ENCODE measurements at places on chromosomes 4 and X. TPM values are rescaled to one million over a fixed set of nuclear protein-coding genes. Genes with fewer than 3 reads are reported as not detected.

DNA sequence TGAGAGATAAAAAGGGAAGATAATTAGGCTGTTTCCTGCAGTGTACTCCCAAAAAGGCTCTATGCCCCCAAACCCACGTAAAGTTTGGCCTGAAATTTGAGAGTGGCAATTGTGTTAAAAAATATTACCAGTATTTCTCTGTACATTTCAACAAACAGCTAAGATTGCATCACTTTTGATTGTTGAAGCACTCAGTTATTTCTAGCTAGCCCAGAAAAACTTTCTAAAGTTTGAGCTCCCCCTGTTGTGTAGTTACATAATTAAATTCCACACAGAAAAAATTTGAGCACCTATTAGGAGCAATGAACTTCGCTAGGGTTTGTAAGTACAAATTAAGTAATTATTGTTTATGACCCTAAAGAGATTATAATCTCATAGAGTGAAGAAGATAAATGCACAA lies 109.4 kb downstream of the DLG3 start:
- no peak for DNase-seq

DNA sequence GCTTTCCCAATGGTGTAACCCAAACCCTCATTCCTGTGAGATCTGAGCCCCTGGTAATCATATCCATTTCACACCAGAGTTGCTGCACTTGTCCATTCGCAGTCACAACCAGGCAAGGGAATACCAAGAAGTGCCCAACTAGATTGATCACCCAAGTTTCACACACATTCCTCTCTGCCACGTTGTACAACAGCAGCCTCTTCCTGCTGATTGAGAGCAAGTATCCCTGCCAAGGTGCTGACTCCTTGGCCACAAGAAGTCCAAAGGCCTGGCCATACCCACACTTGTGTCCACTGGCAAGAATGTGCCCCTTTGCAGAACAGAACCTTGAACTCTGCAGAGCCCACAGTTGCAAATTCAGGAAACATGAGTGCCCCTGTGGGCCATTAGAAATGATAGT lies 6.5 kb upstream of the ACOT9 start:
- DNase-seq: no peak

DNA sequence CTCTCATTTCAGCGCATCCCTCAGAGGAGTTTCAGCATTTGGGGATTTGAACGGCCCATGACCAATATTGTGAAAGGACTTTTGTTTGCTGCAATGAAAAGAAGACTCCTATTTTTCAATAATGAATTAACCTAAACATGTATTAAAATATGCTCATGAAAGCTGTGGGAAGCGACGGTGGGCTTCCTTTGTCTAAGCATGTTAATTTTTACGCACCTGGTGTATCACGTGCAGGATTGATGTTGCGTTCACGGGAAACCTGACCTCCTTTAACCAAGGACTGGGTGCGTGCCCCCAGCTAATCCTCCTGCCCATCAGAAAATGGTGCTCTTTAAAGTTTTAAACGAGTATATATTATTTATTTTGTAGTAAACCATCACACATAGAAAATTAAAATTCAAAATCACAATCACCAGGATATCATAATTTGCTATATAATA lies 590 bp upstream of the CCDC110 start:
- DNase-seq: no peak

DNA sequence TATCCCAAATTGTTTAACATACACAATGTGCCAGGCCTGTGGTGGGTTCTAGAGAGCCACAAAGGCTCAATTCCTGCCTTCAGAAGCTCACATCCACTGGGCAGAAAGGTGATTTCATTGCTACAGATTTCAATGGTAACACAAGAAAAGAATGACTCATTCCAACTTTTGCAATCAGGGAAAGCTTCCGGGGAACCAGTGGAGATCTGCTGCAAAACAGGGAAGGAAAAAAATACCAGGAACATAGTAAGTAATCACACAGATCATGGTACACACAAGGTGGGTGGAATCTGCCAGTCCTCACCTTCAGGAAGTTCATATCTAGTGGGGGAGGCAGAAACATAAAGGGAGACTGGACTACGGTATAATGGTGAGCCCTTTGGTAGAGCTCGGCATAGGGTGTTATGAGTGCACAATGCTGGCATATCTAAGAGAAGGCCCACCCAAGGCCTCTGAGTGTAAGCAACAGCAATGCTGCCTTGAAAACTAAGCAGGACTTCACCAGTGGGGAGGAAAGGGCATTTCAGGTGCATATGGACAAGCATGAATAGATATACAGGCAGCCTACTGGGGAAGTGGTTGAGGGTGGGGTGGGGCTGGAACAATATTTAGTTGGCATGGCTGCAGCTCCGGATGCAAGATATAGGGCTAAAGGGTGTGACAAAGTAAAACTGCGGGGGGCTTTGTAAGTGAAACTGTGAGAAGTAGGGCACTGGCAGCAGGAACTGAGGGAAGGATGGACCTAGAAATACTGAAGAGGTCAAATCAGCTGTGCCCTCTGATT lies 24.2 kb downstream of the GPRIN3 start:
- DNase-seq: peak; percentile 72

GRCh38 chr4:60581919-60582536 lies 618.1 kb upstream of the ADGRL3 start:
- DNase-seq: no peak

The TRIML2 gene
- total RNA-seq: not detected

GRCh38 chrX:111778591-111778990 lies 97.4 kb upstream of the TRPC5OS start:
- no peak for DNase-seq

- DNase-seq: no peak
These were observed 191.4 kb downstream of the PPP3CA start for GRCh38 chr4:101155945-101156344.

DNA sequence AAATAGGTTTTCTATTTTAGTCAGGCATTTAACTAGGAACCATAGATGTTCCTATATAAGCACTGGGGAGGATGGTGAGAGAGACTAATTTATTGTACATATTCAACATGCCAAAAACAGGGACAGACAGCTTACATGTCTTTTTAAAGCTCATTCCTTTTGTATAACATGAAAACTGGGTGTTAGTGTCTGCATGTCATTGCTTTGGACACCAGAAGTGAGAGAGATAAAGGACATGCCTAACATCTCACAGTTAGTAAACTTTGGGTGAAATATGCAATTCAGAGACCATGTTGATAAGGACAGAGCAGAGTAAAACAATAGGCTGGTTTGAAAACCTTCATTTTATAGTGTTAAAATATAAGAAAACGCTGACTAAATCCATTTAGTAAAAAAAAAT lies 860.0 kb upstream of the LCORL start:
- DNase-seq: no peak

All from activated CD4-positive, alpha-beta T cell treated with anti-CD3 and anti-CD28 coated beads, Interleukin-2, amount 10 ng/mL, durations not matched to agents 24 days and 14 days (primary cell).